ENCODE measurements at places on chromosomes 2 and 18.

DNA sequence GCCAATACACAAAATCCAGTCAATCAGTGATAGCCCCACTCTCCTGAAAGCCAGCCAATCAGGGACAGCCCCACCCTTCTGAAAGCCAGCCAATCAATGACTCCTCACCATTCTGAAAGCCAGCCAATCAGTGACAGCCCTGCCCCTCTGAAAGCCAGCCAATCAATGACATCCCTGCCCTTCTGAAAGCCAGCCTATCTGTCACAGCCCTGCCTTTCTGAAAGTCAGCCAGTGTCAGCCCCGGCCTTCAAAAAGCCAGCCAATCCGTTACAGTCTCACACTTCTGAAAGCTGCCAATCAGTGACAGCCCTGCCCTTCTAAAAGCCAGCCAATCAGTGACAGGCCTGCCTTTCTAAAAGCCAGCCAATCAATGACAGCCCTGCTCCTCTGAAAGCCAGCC is 95.9 kb upstream of the HDAC4 start:
- no peaks in the 10 kb centered on the region for H3K27me3 ChIP-seq
- no peak for DNase-seq
- no peaks in the 10 kb centered on the region for H3K4me1 ChIP-seq
- H3K36me3 ChIP-seq: no peaks in the 10 kb centered on the region
- H3K4me3 ChIP-seq: no peak overlapping the region

DNA sequence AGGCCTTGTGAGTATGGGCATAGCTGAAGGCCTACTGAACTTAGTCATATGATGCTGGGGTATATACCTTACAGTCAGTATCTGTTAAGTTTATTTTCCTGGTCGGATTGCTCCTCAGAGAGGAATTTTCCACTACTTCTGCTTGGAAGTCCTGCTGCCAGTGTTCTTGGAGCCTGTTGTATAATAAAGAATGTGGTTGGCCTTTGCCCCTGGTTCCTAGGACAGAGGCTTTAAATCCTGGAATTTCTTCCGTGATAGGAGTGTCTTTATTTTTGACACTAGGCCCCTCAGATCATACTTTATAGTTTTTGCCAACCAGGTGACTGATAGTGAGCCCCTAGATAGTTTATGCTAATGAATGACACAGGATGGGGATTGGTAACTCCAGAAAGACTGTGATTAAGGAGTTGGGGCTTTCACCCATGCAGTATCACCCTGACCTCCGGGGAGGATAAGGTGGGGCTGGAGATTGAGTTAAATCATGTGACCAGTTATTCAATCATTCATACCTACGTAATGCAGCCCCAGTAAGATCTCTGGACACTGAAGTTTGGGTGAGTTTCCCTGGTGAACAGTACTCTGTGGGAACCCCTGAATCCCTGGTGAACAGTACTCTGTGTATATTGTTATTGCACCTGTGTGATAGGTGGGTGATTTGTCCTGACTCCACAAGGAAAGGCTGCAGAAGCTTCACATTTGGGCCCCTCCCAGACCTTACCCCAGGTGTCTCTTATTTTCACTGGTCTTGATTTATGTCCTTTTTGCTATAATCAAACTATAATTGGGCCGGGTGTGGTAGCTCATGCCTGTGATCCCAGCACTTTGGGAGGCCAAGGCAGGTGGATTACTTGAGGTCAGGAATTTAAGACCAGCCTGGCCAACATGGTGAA is 56.9 kb downstream of the COMMD1 start:
- no peaks in the 10 kb centered on the region for H3K36me3 ChIP-seq
- H3K4me3 ChIP-seq: no peak overlapping the region
- H3K4me1 ChIP-seq: no peaks in the 10 kb centered on the region
- H3K27me3 ChIP-seq: no peaks in the 10 kb centered on the region
- H3K27ac ChIP-seq: no peak overlapping the region

GRCh38 chr2:45532181-45532580 is 78.9 kb downstream of the SRBD1 start:
- DNase-seq: no peak
- no peaks in the 10 kb centered on the region for H3K4me1 ChIP-seq
- H3K27ac ChIP-seq: no peak overlapping the region
- no peaks in the 10 kb centered on the region for H3K27me3 ChIP-seq
- no peaks in the 10 kb centered on the region for H3K36me3 ChIP-seq

GRCh38 chr18:48663096-48663930 is 124.5 kb downstream of the CTIF start:
- no peaks in the 10 kb centered on the region for H3K36me3 ChIP-seq
- DNase-seq: no peak
- no peaks in the 10 kb centered on the region for H3K27me3 ChIP-seq
- no peaks in the 10 kb centered on the region for H3K4me1 ChIP-seq
- no peak overlapping the region for H3K4me3 ChIP-seq
- H3K27ac ChIP-seq: no peak overlapping the region

DNA sequence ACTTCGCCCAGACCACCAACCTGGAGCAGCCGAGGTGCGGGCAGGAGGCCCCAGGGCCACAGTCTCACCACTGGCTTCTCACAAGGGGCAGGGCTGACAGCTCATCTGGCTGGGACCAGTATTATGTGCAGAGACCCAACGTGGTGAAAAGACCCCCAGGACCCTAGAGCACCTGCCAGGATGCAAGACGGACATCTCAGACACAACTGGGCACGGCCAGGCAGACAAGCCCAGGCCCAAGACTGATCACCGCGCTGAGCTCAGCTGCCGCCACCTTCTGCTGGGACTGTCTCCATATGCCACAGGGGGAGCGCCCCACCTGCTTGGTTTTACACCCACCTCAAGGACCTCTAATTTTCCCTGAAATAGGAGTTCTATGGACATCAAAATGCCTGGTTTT is 23.2 kb downstream of the HDAC4 start:
- no peaks in the 10 kb centered on the region for H3K27me3 ChIP-seq
- no peak overlapping the region for H3K4me3 ChIP-seq
- H3K4me1 ChIP-seq: peaks cover 12% of the 10 kb centered on the region
- H3K36me3 ChIP-seq: no peaks in the 10 kb centered on the region

DNA sequence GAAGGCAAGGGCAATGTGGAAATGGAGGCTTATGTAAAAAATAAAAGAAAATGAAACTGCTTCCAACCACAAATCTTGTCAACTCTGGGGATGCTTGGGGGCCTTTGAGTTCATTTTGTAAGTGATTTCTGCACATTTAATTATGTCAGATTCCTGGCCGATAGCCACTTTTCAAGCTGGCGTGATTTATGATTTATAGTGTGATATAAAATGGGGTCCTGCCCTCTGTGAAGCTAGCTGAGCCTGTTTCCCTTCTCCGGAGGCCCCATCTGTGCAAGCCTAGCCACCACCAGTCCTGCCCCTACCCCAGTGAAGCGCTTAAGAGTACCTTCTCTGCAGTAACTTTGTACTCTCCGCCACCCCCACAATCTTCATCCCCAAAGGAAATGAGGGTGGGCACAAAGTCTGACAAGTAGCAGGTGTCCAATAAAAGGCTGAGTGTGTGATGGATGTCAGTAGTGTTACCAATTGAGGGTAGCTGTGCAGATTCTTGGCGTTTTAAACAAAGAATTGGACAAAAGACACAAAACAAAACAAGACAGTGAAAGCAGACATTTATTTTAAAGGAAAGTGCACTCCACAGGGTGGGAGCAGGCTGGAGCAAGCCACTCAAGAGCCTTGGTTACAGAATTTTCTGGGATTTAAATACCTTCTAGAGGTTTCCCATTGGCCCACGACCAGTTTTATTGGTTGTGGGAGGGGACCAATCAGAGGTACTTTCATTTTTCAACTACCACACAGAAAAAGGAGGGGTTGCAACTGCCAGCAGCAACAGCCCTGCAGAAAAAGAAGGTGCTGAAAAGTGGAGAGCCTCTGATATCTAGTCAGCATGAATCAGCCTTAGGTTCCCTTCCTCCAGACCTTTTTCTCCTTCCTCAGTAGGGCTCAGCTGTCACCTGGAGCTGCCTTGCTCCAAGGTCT is 39.0 kb upstream of the SIX3 start:
- no peaks in the 10 kb centered on the region for H3K36me3 ChIP-seq
- no peak overlapping the region for H3K4me3 ChIP-seq
- DNase-seq: no peak
- H3K4me1 ChIP-seq: no peaks in the 10 kb centered on the region

DNA sequence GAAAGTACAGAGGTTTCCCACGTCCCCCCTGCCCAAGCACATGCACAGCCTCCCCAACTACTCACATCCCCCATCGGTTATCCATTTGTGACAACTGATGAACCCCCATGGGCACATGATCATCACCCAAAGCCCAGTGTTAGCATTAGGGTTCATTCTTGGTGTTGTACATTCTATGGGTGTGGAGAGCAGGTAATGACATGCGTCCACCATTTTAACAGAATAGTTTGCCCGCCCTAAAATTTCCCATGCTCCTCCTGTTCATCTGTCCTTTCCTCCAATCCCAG is 74.3 kb downstream of the LONRF2 start:
- H3K4me1 ChIP-seq: peaks cover 22% of the 10 kb centered on the region
- no peak overlapping the region for H3K4me3 ChIP-seq
- no peak overlapping the region for H3K27ac ChIP-seq
- DNase-seq: no peak
- no peaks in the 10 kb centered on the region for H3K36me3 ChIP-seq
- H3K27me3 ChIP-seq: no peaks in the 10 kb centered on the region

DNA sequence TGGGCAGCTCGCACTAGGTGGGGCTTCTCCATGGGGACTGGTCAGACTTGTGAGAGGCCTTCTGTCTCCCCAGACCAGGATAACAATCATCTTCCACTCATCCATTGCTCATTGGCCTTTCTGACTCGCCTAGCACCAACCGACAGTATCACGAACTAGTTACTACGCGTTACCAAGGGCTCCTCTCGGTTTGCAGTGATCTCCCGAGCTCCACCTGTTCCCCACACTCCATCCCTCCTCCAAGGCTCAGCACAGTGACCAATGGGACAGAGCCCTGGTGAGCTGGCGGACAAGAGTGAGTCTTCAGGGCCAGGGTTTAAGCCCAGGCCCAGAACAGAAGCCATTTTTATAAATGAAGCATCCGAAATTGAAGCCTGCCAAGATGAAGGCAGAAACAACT is 42.8 kb upstream of the SMAD7 start:
- H3K4me1 ChIP-seq: no peaks in the 10 kb centered on the region
- H3K27ac ChIP-seq: no peak overlapping the region
- no peaks in the 10 kb centered on the region for H3K27me3 ChIP-seq
- no peak overlapping the region for H3K4me3 ChIP-seq
- no peak for DNase-seq

GRCh38 chr2:143526498-143526897 is 397.3 kb downstream of the ARHGAP15 start:
- no peaks in the 10 kb centered on the region for H3K27me3 ChIP-seq
- H3K4me3 ChIP-seq: no peak overlapping the region
- H3K27ac ChIP-seq: no peak overlapping the region
- H3K36me3 ChIP-seq: no peaks in the 10 kb centered on the region

DNA sequence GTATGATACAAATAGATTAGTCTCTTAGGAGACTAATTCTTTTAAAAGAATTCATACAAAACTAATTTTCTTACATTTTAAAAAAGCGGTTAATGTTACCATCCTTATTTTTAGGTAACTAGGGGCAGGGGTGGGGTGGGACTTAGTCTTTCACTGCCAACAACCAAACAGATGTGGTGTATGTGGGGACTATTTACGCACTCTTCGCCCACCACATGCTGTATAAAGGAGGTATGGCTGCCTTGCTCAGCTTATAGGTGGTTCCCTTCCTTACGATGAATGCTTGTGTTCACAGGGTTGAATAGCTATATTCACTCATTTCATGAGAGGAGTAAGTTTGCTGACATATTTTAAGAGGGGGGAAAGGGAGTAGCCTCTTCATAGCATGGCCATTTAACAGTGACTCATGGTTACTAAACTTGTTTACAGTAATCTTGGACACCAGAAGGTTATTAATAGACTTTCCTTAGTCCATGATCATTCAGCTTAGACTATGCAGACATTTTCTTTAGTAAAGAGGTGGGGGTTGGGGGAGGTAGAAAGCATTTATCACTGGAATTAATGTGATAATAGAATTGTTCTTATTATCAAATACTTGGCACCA is 61.8 kb downstream of the CAB39 start:
- peaks cover 13% of the 10 kb centered on the region for H3K36me3 ChIP-seq
- H3K4me3 ChIP-seq: no peak overlapping the region
- no peak overlapping the region for H3K27ac ChIP-seq
- DNase-seq: no peak
- peaks cover 18% of the 10 kb centered on the region for H3K4me1 ChIP-seq

DNA sequence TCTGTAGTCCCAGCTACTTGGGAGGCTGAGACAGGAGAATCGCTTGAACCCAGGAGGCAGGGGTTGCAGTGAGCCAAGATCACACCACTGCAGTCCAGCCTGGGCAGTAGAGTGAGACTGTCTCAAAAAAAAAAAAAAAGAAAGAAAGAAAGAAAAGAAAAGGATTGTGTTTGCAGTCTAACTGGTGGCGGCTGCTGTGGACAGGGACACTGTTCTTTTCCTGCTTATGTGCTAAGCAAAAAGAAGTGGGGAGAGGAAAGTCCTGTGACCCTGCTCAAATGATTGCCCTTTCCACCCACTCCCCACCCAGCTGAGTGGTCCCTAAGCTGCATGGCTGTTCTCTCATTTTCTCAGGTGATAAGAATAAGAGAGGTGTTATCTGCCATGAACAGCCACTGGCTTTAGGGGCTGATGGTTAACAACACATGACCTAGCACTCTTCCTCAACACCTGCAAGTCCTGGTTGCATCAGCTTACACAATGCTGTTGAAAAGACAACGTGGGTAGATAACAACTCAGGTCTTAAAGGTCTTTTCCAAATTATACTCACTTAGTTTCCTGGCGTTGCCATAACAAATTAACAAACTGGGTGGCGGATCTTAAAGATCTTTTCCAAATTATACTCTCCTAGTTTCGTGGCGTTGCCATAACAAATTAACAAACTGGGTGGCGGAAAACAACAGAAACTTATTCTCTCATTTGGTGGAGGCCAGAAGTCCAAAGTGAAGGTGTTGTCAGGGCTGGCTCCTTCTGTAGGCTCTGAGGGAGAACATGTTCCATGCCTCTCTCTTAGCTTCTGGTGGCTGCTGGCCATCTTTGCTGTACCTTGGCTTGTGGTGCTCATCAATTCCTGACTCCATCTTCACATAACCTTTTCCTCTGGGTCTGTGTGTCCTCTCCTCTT is 90.3 kb upstream of the RTN4 start:
- DNase-seq: no peak
- no peaks in the 10 kb centered on the region for H3K27me3 ChIP-seq
- H3K36me3 ChIP-seq: no peaks in the 10 kb centered on the region
- no peak overlapping the region for H3K27ac ChIP-seq
- no peak overlapping the region for H3K4me3 ChIP-seq
- peaks cover 3% of the 10 kb centered on the region for H3K4me1 ChIP-seq

Measured in GM12878 (cell line).